Stimulated activated CD4-positive, alpha-beta T cell treated with anti-CD3 and anti-CD28 coated beads, Interleukin-1b, Interleukin-23, amount 100 ng/mL, for 1 hour (primary cell): ENCODE measurements at places on chromosomes 5 and 9.

- no peak for DNase-seq
Observed at GRCh38 chr9:133509179-133510083, 15.3 kb downstream of the MYMK start.

- no peak for DNase-seq
Observed at GRCh38 chr9:88272986-88273385, 115.3 kb upstream of the SPIN1 start.

DNA sequence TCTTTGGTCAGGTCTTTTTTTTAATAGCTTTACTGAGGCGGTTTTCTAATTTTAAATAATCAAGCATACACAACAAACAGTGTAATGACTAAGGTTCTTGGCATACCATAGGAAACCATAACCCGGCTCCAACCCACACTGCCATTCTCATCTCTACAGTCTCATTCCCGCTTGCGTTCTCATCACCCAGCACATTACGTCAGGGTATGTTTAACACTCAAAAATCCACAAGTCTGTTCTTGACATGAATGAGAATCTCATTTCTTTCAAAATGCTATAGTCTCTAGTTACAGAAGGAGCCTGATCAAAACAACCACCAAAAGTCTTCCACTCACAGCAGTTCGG, 505 bp downstream of the C5orf34 start:
- no peak for DNase-seq

- no peak for DNase-seq
Observed at GRCh38 chr9:115978091-115978490, 175.5 kb upstream of the PAPPA start.

GRCh38 chr9:8074713-8075286, 275.2 kb upstream of the DMAC1 start:
- no peak for DNase-seq

DNA sequence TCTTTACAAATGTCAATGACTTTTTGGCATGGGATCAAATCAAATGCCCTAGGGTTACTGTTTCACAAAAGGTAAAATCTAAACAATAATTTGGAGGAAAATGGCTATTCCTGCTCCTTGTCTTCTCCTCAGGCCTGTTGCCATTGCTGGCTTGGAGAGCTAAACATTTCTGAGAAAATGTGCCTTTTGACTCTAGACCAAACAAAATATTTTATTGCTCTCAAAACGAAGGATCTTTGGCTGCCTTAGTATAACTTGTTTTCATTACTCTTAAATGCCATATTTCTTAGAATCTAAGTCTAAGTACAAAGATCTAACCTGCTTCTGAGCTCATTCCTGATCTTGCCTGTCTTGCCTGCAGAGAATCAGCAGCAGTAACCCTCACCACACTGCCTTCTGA, 116.6 kb downstream of the MUSK start:
- DNase-seq, result no peak

DNA sequence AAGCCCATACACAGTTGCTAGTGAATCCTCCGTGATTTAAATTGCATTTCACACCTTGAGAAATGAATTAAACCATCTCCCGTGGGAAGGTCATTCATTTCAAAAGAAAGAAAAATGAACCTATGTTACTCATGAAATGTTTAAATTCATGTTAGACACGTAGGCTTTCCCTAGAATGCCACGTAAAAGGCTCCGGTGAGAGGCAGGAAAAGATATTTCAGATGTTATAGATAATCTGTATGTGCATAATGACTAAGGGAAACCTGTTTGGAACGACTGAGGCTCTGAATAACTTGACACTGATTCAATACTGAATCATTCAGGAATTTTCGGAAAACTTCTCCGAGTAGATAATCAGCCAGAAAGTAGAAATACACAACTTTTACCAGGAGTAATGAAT, 134.3 kb upstream of the ICE1 start:
- DNase-seq, result no peak

- DNase-seq, result no peak
Observed at GRCh38 chr9:128887914-128888350, 6.0 kb downstream of the LRRC8A start.

DNA sequence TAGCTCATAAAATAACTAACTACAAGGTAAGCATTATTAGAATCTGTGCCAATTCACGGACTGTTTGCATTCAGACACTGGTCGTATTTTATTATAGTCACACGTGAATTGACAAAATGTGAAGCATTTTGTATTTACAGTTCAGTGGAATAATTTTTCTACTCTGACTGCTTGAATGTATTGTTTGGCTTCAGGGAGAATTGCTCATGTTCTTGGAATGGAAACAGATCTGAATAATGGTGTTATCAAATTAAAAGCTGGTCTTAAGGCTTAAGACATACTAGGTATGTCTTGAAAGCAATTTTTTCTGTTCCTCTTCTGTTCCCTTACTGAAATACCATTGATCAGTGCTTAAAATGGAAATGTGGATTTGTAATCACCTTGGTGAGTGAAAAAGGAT, 543.7 kb upstream of the TLE4 start:
- DNase-seq, result no peak

DNA sequence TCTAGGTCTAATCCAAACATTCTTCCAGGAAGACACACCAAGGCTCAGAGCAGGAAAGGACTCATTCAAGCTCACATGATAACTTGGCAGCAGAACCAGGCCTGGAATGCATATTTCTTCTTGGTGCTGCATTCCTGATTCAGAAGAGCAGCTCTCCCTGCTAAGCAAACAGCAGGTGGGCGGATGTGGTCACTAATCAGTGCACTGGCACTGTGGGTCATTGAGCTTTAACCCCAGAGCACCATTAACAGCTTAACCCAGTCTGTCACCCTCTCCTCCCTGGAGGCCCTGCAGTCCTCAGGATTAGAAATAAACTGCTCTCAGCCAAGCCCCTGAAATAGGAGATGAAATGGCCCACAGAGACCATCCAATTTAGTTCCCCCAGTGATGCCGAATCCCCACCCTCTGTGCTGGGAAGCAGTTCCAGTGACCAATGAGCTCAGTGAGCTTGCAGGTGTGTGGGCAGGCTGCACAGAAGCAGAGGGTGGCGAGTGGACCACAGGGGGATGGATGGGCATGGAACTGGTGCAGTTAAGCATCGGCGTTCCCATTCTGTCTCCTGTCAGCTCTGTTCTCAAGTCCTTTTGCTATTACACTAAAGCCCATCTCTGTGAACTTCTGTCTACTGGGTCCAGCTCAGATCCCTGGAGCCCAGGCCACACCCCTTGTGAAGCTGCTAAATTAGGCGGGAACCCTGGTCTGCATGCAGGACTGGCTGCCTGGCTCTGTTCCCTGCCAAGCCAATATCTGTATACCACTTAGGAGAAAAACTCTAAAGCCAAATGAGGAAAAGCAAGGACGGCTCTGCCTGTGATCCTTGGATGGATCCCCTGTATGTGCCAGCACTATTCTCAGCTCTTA, 16.6 kb upstream of the MEGF9 start:
- no peak for DNase-seq

DNA sequence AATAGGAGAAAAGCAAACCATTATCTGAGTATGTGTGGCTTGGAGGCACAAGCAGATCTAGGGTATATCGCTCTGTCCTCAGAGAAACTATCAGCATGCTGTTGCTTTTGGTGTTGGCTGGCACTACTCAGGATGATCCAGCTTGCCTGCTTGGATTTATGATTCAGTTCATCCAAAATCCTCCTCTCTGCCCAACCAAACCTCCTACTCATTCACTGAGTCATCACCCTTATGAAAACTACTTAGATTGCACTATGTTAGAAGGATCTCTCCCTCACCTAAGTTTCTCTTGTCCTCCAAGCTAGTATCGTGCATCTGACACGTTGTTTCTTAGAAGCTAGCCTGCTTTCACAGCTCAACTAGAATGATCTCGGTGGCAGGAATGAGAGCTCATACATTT, 14.2 kb upstream of the ZBED3 start:
- DNase-seq, result no peak

GRCh38 chr5:52743529-52743928, 44.2 kb upstream of the ITGA1 start:
- DNase-seq, result no peak

DNA sequence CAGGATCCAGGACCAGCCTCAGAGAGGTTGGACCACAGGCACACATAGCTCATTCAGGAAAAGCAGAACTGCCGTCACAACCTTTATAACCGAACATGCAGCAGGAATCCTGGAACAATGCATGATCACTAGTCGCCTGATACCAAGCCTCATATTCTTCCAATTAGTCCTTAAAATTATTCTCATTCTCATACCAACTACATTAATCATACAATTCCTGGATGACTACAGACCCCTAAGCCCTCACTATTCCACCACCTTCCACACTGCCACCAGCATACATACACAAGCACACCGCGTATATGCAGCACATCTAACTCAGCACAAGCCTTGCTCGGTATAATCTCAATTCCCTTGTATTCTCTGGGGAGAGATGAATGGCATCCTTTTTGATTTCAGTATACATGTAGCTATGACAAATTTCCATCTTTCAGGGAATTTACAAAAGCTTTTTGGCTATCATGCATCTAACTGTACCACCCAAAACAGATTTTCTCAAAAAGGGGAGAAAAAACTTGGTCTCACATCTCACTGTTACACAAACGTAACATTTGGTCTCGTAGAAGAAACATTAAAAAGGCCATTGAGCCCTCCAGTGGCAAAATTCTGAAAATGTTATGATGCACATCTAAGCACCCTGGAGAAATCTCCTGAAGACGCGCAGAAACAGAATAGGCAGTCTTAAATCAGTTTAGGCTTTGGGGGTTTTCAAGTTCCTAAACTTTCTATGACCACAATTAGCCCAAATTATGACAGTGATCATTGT, 46.2 kb downstream of the MCTP1 start:
- DNase-seq, result no peak

- no peak for DNase-seq
Observed at GRCh38 chr9:113593682-113594281, 130.3 kb downstream of the RGS3 start.

DNA sequence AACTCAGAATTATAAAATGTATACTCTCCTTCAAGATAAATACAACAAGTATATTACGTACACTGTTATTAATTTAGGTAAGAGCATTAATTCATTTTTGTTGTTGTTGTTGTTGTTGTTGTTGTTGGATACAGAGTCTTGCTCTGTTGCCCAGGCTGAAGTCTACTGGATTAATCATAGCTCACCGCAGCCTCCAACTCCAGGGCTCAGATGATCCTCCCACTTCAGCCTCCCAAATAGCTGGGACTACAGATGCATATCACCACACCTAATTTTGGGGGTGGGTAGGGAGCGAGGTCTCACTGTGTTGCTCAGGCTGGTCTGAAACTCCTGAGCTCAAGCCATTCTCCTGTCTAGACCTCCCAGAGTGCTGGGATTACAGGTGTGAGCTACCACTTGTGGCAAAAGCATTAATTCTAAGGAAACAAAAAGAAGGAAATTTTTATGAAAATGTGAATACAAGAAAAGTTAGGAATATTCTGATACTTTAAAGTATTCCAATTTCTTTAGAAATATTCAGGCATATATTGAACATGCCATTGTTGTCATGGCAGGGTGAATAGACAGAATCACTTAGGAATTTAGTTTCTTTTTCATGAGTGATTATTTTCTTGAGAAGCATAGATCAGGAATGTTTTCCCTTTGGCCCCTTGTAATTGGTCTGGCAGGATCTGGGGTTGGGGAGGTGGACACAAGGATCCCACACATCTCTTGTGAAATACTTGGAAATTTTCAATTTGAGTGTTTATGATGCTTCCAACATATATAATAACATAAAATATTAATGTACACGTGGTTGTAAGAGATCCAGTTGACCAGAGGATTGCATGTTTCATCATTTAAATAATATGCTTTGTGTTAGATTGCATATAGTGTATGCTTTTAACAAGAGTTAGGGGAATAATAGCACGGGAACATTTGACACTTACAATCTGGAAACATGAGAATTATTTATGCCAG, 263.6 kb downstream of the FANCC start:
- DNase-seq, result no peak

GRCh38 chr5:67577424-67577823, 380.8 kb upstream of the CD180 start:
- DNase-seq, result no peak

GRCh38 chr5:17799521-17799920, 165.3 kb downstream of the TAF11L14 start:
- no peak for DNase-seq

- DNase-seq, result no peak
Observed at GRCh38 chr5:172267943-172268342, 15.6 kb downstream of the UBTD2 start.

DNA sequence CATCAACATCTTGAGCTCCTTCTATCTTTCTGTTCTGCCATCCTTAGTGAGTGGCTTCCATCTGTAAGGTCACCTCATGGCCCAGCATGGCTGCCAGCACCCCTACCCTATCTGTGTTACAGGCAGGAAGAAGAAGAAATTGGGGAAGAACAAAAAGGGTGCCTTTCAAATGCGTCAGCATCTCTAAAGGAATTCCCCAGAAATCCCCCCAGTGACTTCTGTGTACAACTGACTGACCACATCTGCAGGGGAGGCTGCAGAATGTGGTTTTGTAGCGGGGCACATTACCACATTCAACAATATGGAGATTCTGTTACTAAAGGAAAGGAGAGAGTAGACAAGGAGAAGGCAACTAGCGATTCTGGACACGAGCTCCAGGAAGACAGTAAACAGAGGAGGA, 40.1 kb downstream of the ALG2 start:
- DNase-seq, result no peak

DNA sequence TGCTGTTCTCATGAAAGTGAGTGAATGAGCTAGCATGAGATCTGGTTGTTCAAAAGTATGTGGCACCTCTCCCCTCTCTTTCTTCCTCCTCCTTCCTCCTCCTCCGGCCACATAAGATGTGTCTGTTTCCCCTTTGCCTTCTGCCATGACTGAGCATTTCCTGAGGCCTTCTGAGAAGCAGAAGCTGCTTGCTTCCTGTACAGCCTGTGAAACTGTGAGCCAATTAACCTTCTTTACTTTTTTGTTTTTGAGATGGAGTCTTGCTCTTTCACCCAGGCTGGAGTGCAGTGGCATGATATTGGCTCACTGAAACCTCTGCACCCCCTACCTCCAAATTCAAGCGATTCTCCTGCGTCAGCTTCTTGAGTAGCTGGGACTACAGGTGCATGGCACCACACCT, 6.1 kb downstream of the S100Z start:
- DNase-seq, result no peak

DNA sequence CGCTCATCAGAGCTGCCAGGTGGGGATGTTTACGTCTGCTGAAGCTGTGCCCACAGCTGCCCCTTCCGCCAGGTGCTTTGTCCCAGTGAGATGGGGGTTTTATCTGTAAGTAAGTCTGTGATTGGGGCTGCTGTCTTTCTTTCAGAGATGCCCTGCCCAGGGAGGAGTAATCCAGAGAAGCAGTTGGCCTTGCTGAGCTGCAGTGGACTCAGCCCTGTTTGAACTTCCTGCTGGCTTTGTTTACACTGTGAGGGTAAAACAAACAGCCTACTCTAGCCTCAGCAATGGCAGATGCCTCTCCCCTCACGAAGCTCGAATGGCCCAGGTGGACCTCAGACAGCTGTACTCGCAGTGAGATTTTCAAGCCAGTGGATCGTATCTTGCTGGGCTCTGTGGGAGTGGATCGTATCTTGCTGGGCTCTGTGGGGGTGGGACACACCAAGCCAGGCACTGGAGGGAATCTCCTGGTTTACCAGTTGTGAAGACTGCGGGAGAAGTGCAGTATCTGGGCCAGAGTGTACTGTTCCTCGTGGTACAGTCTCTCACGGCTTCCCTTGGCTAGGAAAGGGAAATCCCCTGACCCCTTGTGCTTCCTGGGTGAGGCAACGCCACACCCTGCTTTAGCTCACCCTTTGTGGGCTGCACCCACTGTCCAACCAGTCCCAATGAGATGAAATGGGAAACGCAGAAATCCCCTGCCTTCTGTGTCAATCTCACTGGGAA, 530.1 kb upstream of the DMAC1 start:
- no peak for DNase-seq

GRCh38 chr5:69531406-69531801, 28.6 kb upstream of the GTF2H2C start:
- DNase-seq, result no peak
